ENCODE measurements at places on chromosomes 1 and 21.

DNA sequence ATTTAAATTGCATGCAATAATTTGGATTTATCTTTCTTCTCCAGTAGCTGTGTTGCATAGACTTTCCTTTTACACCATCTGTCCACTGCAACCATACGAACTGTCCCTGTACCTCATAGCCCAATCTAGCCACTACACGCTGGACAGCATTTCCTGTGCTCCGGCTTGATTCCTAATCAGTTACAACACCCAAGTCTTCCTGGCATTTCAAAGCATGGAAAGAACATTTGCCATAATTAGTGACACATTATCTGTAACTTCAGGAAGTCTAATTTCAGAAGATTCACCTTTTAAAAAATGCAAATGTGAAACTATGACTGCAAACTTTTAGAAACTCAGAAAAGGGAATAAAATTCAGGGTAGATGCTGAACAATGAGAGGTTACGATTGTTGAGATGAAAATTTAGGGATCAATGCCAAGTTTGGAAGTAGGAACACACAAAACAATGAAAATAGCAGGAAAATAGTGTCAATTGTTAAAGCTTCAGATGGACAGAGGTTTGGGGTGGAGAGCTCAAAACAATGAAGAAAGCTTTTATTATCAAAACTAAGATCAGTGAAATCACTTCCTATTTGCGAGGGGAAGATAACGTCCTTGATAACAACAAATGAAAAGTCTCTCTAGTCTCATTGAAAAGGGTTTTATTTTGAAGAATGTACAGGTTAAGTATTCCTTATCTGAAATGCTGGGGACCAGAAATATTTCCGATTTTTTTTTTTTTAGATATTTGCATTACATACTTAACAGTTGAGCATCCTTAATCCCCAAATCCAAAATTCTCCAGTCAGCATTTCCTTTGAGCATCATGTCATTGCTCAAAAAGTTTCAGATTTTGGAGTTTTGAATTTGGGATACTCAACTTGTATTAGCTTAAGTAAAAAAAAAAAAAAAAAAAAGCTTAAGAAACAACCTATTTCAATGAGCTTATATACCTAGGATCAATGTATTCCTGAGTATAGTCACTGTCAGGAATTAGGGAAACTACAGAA, 107.3 kb downstream of the FNBP1L start:
- DNase-seq: no peak

- DNase-seq: no peak
These were observed 531.5 kb upstream of the USP24 start for GRCh38 chr1:55746710-55747109.

GRCh38 chr21:45379171-45379900, 25.6 kb upstream of the COL18A1 start:
- DNase-seq: no peak

DNA sequence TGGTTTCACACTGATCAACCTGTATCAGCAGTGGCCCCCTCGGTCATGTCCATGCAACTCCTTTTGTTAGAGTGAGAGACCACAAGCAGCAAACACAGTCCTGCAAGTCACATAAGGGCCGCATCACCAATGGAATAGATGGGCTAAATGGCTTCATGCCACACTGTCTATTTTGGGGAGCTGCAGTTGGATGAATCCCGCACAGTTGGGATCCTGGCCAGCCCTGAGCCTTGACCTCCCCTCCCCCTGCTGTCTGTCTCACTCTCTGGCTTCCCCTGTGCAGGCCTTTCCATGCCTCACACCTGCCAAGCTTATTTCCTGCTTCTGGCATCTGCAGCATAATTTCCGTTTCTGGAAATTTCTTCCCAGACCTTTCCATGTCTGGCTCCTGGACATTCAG, 57.0 kb downstream of the CNIH3 start:
- no peak for DNase-seq

DNA sequence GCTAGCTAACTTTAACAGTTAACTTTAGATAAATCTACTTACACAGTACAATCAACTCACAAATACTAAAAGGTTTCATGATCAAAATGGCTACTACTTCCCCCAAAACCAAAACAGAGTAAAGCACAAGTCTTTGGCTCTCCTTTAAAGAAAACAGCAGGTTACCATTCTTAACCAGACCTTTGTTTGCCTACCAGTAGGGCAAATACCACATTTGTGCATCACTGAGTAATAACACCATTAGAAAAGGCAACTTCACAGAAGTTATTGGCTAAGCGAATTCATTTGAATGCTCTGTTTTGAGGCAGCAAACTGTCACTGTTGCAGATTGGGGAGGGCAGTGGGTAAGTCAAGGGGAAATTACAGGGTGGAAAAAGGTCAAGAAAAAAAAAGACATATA, 17.3 kb upstream of the SERPINC1 start:
- DNase-seq: no peak
